ENCODE measurements at places on chromosomes 3 and 15.

- no peak for DNase-seq
Measured at GRCh38 chr15:72844067-72844466, 60.5 kb upstream of the ADPGK start.

- DNase-seq, result no peak
Measured at GRCh38 chr15:56648311-56648710, 85.0 kb downstream of the ZNF280D start.

- DNase-seq, result no peak
Measured at GRCh38 chr3:23888617-23889228, 28.1 kb downstream of the NKIRAS1 start.

DNA sequence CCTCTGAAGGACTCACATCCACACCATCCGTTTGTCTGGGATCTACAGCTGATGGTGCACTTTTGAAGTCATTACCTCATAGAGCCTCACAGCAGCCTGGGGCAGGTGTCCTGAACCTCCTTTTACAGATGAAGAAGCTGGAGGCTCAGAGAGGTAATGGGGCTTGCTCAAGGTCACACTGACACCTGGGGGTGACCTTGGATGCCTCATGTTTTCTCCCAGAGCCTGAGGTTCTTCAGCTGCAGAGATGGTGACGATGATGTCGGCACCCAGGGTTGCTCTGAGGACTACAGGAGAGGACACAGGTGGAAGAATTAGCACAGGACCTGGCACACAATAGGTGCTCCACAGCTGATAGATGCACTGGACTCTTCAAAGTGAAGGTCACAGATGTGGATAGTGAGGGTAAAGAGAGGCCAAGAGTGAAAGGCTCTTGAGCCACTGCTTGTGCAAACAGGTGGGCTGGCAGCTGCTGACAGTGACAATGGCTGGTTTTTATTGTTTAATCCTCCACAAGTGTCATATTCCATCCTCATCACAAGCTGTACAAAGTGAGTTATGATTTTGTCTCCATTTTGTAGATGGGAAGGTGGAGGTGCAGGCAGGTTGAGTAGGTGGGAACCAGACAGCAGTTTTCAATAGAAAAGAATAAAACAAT lies 17.4 kb upstream of the ATP2B2 start:
- DNase-seq, result no peak

DNA sequence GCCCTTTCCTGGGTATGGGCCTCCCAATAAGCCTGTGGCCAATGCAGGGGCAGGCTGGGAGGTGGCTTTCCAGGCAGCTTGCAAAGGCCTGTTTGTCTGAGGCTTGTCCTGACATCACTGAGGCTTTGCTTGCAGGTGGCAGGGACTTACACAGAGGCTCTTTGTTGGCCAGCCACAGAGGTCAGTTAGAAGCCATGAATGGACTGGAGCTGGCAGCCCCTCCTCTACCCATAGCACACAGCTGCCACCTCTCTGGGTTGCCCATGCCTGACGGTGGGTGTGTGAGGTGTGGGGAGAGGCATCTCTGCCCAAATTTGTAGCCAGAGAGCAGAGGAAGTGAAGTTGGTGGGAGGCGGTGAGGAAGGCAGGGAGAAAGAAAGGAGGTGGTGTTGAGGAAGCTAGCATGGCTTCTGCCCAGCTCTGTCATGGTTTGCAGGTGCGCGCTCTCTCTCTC lies 17.1 kb downstream of the LIMD1 start:
- DNase-seq, result no peak

DNA sequence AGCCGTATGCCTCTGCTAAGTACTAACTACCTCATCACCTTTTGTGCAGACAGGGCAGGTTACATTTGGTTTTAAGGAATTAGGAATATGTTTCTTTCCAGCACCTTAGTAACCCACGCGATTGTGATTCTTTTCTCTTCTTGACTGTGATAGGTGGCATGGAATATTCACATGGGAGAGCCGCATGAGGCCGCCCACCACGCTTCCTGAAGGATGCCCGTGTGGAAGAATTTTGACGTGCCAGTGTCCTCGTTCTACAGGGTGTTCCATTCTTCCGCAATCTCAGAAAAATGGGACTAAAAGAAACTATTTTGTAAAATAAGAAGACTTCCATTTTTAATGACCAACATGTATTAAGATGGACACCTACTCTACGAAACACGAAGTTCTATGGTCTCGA lies 16.3 kb downstream of the B3GNT5 start:
- DNase-seq, result no peak

DNA sequence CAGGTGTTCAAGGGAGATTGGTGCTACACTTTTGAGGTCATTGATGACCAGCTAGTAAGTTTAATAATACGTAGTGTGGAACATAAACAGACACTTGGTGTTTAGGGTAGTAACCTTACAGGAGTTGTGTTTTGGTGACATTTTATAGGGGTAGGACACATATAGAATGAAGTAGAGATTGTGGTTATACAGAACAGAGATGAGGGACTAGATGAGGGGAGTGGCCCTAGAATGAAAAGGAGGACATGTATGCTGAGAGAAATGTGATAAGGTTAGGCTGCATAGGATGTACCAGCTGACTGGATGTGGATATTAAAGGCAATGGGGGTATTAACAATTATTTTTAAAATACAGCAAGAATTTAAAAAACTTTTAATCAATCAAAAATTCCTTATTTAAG lies 8.0 kb downstream of the MBNL1 start:
- no peak for DNase-seq

DNA sequence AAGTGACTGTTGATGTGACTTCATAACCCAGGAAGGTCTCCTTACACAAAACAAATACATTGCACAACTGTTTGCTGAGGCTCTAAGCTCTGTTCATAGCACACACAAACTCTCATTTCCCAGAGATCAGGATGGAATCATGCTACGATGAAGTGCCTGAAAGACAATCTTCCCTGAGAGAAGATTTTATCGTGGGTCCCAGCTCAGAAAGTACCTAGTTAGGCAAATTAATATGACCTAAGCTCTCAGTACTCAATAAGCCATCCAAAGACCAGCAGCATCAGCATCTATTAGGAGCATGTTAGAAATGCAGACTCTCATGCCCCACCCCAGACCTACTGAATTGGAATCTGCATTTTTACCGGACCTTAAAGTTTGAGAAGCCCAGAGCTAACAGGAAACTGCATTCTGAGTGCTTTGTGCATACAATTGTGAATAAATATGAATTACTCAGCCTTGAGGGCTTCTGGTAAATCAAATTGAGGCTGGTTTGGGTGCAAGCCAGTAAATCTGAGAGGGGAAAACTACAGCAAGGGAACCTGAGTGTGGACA lies 161.5 kb upstream of the C2CD4B start:
- no peak for DNase-seq

GRCh38 chr3:67617518-67617917 lies 36.9 kb downstream of the SUCLG2 start:
- DNase-seq, result no peak

DNA sequence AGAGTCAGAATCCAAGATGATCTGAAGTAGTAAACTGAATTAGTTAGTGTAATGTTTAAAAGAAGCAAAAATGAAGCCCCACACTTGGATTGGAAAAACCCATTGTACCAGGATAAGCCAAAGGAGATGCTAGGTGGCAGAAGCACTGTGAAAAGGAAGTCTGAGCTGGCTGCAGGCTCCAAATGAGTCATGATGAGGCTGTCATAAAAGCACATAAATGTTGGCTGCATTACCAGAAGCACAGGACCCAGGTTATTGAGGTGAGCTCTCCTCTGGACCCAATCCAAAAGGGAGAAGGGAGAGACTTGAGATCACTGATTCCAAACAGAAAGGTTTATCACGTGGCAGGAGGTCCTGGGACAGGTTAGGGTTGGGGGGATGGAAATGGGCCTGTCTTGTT lies 3.2 kb upstream of the ACAN start:
- no peak for DNase-seq

- DNase-seq, result no peak
Measured at GRCh38 chr3:47013231-47013630, 33.8 kb downstream of the NBEAL2 start.

DNA sequence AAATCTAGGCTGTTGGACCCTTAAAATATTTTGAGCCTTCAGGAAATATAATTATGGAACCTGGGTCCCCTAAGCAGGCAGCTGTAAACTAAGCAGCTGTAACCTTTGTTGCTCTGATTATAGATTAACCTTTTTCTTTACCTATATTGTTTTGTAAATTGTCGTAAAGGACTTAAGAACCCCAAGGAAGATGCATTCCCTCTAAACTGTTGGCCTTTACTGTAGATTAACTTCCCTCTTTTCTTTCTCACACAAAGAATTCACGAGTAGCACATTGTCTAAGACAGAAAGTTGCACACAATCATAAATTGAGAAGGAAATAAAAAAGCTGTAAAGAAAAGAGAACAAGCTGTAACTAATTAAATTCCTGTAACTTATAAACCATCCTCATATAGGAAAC lies 877.3 kb downstream of the ROBO2 start:
- DNase-seq, result no peak

- DNase-seq, result no peak
Measured at GRCh38 chr3:7709376-7710082, 792.1 kb upstream of the LMCD1 start.

DNA sequence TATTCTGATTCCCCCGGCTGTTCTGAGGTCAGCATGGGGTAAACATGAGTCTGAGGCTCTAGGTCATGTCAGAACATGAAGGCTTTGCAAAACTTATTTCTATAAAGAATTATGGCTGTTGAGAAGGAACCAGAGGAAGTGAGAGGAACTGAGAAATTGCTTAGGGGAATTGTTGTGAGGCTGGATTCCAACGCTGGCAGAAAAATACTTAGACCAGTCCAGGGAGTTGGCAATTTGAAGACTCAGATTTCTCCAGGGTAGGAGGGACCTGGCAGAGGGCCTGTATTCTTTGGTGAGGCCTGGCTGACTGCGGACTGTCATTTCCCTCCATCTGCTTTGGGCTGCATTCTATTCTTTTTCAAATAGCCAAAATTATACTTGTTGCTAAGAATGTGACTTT lies 155.5 kb downstream of the PLD1 start:
- no peak for DNase-seq

DNA sequence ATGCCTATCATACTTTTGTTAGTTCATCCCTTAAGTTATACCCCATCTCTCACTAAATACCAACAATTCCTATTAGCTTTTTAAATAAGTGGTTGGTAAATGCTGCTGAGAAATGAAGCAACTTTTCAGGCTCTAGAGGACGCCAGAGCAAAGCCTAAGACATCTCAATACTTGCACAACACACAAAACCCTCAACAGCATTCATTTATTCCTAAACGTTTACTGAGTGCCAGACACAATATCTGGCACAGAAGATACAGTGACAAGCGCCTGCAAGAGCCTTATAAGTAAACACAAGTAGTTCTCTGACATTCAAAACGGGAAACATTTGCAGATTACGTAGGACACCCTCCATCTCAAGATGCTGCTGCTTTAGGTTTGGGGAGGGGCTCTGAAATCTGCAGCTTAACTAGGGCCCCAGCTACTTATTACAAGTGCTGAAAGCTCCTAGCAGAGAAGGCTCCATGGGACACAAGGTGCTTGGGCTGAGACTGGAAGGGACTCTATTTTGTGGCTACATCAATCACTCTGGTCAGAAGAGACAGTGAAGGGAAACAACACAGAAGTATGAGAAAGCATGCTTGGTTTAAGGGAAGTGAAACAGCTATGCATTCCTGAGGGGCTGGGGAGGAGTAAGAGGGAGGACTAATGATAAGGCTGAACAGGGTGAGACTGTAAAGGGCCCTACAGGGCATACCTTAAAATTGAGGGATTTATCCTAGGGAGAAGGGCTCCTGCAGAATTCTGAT lies 311.3 kb downstream of the PLCL2 start:
- no peak for DNase-seq

DNA sequence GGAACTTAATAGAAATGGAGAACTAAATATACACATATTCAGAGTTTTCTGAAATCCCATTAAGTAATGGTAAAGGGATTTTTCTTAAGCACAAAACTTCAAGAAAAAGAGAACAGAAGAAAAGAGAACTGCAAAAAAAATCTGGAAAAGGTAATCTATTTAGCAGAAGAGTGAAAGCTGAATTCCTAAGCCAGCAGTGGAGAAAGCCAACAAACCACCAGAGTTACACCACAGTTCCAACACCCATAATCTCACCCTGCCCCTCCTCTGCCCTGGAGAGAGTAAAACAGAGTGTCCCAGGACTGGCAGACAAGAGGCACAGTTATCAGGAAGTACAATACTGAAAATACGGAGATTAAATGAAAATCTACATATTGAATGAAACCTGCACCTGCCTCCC lies 29.4 kb downstream of the TP53BP1 start:
- DNase-seq, result no peak

DNA sequence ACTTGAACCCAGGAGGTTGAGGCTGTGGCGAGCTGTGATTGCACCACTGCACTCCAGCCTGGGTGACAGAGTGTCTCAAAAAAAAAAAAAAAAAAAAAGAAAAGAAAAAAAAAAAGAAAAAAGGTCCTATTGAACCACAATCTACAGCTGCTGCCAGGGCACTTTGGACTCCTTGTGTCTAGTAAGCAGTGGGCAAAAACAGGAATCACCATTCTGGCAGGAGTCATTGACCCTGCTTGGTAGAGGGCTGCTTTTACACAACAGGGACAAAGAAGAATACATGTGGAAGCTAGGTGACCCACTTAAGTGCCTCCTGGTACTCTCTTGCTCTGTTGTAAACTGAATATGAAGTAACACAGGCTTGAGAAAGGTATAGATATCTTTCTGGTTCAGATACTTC lies 14.6 kb upstream of the PCCB start:
- DNase-seq, result no peak

- DNase-seq, result no peak
Measured at GRCh38 chr3:58899953-58900298, 149.9 kb downstream of the CFAP20DC start.

- DNase-seq, result no peak
Measured at GRCh38 chr15:76440441-76440840, 103.9 kb downstream of the ISL2 start.

GRCh38 chr3:129530251-129530791 lies 1.9 kb downstream of the RHO start:
- no peak for DNase-seq

- no peak for DNase-seq
Measured at GRCh38 chr3:122167630-122168029, 15.8 kb upstream of the CASR start.

DNA sequence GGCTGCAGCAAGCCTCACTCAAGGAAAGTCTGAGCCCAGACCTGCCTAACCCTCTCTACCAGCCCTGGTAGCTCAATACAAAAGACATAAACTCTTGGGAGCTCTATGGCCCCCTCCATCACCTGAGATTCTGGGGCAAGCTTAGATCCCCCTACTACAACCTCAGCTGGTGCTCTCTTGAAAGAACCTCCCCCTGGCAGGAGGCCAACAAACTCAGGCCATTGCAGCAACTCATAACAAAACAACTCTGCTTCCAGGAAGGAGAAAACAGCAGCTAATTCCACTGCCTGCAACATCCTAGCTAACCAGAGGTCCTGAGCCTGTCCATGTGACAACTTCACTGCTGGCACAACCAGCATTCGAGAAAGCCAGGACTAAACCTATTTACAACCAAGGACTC lies 169.2 kb downstream of the ROBO1 start:
- DNase-seq, result no peak

All from activated naive CD4-positive, alpha-beta T cell (primary cell).